ENCODE measurements at places on chromosomes 16 and 17.
A peak's percentile ranks its signal among the peaks of the same experiment; 100 is the strongest.

DNA sequence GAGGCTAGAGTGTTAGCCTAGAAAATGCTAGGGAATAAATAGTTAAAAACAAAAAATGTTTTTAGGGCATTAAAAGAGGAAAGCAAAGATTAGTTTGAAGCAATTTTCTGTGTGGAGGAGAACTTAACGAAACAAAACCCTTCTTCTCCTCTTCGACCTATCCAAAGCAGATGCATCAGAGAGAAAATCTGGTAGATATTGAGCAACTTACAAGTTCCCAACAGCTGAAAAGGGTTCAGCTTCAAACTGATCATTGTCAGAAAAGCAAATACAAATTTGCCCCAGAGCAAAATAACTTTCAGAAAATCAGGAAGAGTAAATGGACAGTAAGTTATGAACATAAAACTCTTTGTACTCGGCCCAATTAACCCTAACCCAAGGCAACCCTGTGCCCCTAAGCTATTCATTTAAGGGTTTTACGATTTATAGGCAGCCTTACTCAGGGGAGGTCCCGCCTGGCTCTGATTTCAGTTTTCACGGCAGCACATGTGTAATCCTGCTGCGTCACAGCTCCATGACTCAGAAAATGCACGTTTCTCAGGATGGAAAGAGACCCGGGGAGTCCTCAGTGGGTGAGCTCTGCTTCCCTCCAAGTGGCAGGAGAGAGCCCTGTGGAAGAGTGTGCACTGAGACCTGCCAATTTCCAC is 405.7 kb upstream of the SALL1 start:
- no peak for DNase-seq

DNA sequence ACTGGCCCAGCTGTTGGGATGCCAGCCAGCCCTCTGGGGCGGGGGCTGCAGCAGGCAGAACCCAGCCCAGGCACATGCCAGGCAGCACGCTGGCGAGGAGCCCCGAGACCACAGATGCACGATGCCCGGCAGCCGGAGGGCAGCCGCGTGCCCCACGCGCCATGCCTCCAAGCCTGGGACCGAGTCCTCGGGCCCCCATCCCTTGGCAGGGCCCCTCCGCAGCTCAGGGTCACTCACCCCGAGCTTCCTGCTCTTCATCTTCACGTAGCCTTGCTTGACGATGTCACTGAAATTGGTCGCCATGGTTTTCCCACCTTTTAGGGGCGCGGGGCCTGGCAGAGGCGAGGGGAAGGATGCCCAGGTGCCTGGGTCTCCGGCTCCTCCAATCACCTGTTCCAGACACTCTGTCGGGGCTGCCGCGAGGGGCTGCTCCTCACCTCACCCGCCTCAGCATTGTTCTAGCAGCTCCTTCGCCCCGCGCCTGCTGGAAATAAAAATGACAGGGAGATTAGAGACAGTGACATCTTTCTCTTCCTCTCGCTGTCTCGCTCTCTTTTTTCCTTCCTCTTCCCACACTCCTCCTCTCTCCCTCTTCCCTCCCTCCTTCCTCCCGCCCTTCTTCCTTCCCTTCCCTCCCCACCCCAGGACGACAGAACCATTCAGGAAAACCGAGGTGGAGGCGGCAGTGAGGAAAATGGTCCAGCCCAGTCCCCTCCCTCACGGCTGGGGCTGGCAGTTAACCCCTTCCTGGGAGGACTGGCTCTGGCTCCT is 6.9 kb downstream of the DOK4 start:
- DNase-seq = no peak

- no peak for DNase-seq
Measured at GRCh38 chr17:67487506-67487905, 110.4 kb downstream of the PITPNC1 start.

GRCh38 chr17:13428611-13429042 is 173.1 kb downstream of the HS3ST3A1 start:
- DNase-seq = no peak

DNA sequence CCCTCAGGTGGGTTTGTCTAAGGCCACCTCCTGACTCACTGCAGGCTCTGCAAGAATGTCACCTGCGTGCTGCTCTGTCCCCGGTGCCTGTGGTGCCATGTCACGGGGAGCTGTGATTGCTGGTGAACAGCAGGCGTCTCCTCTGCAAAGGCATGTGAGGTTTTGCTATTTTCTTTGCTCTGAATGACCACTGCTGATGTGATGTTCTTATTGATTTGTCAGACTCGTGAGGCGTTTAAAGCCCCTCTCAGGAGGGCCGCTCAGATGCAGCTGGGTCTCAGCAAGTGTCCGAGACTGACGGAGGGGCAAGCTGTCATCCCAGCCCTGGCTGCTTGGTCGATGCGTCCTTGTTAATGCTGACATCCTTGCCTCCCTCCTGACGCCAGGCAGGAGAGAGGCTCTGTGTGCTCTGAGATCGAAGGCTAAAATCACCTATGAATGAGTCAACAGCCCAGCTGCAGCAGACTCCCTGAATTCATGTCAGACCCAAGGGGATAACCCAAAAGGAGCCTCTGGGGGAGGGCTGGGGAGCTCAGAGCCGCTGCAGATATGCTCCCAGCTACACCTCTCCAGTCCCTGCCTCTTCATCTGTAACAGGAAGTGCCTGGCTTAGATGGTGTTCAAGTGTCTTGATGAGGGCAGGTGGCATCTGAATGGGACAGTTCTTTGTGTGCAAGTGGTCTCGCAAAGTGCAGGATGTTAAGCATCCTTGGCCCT is 11.8 kb upstream of the PEMT start:
- DNase-seq = no peak

GRCh38 chr17:70702683-70703255 is 533.4 kb downstream of the KCNJ2 start:
- no peak for DNase-seq

DNA sequence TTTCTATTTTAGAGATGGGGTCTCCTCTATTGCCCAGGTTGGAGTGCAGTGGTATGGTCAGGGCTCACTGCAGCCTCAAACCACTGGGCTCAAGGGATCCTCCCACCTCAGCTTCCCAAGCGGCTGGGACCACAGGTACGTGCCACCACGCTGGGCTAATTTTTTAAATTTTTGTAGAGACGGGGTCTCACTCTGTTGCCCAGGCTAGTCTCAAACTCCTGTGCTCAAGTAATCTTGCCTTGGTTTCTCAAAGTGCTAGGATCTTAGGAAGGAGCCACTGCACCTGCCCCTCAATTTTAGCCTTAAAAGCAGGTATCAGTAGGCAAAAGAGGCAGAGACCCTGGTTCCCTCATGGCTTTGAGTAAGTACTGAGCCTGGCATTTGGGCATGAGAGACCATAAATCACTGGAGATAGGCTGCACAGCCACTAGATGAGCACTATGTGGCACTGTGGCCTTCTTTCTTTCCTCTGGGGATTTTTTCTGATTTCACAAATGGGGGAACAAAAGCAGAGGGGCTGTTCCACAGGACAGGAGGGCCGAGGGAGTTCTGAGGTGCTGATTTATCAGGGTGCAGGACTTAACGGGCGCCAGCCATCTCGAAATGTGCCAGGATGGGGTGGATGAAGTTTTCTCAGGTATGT is 82.2 kb downstream of the PLXDC1 start:
- peak; percentile 47 for DNase-seq

GRCh38 chr16:78796221-78796866 is 696.9 kb downstream of the WWOX start:
- peak; percentile 7 for DNase-seq

DNA sequence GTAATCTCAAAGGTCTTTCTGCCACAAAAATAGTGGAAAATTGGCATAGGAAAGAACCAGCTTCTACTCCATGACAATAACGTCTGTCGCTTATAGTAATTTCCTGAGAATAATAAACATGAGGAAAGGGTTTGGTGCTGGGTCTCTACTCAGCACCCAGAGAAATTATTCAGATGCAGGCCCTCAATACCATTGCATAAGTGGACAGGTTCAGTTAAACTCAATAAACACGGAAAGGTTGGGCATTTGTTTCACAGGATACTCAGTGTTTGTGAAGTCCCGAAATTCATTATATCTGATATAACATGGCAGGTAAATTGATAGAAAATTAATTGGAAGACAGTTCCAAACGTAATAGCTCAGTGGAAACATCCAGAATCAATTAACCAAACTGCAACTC is 254.0 kb downstream of the CNTNAP4 start:
- DNase-seq = no peak

- DNase-seq = no peak
Measured at GRCh38 chr17:21072745-21073197, 30.0 kb upstream of the USP22 start.

DNA sequence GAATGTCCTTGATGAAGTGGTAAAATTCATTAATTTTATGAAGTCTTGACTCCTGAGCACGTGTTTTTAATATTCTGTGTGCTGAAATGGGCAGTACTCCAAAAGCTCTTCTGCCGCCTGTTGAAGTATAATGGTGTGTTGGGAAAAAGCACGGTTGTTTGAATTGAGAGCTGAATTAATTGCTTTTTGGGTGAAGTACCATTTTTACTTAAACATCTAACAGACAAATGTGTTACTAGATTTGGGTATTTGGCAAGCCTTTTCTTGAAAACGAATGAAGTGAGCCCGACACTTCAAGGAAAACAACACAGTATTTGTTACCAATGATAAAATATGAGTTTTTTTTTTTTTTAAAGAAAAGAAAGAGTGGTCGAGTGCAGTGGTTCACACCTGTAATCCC is 22.5 kb downstream of the WWP2 start:
- no peak for DNase-seq

GRCh38 chr17:1481736-1482135 is 10.8 kb downstream of the MYO1C start:
- DNase-seq = no peak

- DNase-seq = no peak
Measured at GRCh38 chr16:65543781-65544740, 422.2 kb upstream of the CDH11 start.

DNA sequence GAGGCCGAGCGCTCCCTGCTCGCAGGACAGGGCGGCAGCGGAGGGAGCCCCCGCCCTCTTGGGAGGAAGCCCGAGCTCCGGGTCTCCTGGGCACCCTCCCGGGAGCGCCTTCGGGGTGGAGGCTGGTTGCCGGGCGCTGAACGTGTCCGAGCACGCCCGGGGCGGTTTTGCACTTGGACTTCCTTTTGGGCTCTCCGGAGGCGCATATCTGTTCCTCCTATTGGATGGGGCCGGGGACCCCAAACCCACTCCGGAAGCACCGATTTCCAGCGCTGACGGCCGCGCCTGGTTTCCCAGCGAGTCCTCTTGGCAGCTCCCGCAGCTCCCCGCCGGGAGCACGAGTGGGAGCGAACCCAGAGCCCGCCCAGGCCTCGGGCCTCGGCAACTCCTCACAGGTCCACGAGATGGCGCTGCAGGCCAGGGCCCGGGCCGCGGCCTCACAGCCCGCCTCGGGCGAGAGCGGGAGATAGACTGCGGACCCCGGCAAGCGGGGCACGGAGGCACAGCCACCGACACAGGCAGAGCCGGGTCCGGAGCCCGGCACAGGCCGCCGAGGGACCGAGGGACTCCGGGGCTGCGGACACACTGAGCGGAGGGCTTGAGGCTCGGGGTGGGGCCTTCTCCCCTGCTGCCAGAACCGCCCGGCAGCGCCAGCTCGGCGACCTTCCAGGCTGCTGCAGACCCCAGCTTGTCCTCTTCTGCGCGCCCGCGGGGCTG is 12.7 kb downstream of the TBX2 start:
- DNase-seq = peak; percentile 68

GRCh38 chr17:78617511-78618061 is 40.4 kb upstream of the DNAH17 start:
- DNase-seq = no peak

GRCh38 chr17:39755554-39756379 is 18.0 kb downstream of the GRB7 start:
- DNase-seq = peak; percentile 69

GRCh38 chr17:46144246-46144645 is 49.0 kb downstream of the KANSL1 start:
- DNase-seq = no peak

DNA sequence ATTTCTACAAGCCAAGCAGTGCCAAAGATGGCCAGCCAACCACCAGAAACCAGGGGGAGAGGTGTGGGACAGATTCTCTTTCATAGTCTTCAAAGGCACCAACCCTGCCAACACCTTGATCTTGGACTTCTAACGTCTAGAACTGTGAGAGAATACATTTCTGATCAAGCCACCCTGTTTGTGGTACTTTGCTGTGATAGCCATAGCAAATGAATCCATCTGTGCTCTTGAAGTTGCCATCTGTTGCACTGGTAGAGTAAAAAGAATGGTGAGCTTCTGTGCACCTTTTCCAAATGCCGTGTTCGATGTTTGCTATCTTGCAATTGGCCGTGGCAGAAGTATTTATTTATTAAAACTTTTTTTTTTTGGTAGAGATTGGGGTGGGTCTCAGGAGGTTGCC is 16.7 kb upstream of the ADGRG1 start:
- DNase-seq = no peak

GRCh38 chr16:12833926-12834325 is 30.2 kb upstream of the CPPED1 start:
- DNase-seq = no peak

- DNase-seq = no peak
Measured at GRCh38 chr17:40558300-40558889, 6.9 kb downstream of the CCR7 start.

DNA sequence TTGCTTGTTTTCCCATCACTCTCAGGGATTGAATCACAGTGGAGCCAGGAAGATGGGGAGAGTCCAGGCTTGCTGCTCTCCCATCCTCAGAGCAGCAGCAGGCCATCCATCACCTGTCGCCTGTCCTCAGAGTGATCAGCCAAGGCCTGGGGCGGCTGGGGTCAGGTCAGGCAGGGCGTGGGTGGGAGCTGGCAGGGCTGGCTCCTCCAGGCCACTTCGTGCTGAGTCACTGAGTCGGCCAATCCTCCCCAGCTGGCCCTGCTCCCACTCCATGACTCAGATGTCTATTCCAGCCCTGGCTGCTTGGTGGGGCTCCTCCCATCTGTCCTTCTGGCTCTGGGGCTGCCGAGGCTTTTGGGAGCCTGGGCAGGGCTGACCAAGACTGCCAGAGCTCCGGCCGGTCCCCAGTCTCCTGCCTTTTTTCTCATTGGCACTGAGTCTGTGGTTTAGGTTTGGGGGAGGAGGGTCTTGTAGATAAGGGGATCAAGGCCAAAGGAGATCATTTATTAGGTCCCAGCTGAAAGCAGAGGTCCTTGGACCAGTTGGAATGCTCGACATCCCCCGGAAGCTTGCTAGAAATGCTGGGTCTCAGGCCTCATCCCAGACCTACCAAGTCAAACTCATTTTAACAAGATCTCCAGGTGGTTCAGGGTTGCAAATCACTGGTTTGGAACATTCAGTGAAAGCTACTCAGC is 72.7 kb downstream of the ABCC1 start:
- DNase-seq = no peak

GRCh38 chr17:11898526-11899235 is 98.6 kb downstream of the ZNF18 start:
- DNase-seq = no peak
